Suppressor macrophage treated with lipopolysaccharide for 4 hours (primary cell): ENCODE measurements at places on chromosomes 7 and 10.

- DNase-seq: no peak
These were observed 116.5 kb downstream of the CABCOCO1 start for GRCh38 chr10:61779276-61779675.

DNA sequence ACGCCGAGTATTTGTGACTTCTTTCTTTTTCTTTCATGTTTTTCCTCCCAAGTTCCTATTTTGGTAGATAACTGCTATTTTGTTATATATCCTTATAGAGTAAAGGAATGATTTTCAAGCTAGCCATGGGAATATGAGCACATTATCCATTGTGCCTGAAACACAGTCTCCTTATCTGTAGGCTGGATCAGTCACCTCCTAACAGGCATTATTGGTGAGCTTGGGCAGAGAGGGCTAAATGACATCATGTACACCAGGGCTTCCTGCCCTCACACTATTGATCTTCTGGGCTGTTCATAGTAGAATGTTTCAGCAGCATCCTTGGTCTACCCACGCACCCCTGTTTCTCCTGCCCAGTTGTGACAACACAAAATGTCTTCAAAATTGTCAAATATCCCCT lies 88.1 kb upstream of the CTBP2 start:
- DNase-seq: no peak

GRCh38 chr7:30308389-30308788 lies 24.0 kb downstream of the ZNRF2 start:
- DNase-seq: peak; percentile 23

DNA sequence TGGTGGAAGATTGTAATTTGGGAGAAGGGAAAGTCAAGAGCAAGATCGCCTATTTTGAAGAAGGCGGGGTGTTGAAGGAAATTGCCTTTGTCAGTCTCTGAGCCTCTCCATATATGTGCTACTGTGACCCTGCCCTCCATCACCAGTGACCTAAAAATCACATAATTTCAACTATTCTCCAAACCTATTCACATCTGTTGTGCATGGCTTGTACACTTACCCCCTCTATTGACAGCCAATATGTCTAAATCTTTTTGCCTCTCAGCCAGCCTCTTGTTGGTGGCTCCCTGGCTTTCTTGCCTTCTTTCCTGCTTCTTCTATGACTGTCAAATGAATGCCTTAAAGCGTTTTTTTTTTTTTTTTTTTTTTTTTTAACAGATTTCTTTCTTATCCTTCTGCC lies 295.6 kb downstream of the AUTS2 start:
- no peak for DNase-seq

- DNase-seq: no peak
These were observed 7.3 kb upstream of the ELFN1 start for GRCh38 chr7:1662767-1663166.

- no peak for DNase-seq
These were observed 141.5 kb downstream of the ADCY1 start for GRCh38 chr7:45715471-45716352.

DNA sequence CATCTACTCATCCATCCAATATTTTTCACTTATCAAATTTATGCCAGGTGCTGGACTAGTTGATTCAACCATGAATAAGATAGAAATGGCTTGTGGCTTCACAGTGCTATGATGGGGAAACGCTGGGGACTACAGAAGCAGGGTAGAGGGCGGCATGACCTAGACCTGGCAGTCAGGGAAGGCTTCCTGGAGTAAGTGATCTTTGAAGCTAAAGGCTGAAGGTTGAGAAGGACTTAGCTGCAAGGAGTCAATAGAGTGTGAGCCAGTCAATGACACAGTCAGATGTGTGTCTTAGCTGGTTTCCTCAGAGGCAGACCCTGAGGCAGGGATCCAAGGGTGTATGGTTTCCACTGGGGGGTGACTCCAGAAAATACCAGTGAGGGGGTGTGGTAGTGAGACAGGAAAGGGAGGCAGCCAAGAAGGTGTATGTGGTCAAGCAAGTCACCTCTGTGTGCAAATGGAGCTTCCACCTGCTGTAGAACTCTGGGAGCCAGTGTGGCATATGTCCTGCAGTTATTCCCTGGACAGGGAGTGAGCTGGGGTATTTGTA lies 10.3 kb downstream of the PRF1 start:
- DNase-seq: no peak

DNA sequence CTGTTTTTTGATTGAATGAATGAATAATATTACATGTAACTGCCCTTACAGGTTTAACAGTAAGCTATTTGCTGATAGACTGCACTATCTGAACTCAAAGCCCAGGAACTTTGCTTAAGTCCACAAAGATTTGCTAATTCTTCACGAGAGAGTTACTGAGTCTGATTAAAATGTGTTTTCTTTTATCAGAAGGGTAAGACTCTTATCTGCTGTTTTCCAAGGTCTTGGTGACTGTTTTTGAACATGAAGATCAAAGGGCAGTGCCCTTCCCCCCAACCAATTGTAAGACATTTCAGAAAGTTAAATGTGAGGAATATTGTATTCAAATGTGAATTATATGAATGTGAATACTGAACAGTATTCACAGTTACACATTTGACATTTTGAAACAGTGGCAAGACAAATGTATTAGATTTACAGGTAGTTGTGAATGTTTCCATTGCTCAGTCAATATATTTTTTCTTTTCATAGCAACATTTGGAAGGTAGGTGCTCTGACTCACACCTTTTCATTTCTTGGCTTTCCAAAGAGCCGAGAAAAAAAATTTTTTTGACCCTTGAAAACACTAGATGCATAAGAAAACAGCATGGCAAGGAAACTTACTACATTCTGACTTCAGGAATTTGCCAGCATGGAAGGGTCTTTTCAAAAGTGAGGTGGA lies 62.7 kb downstream of the DKK1 start:
- no peak for DNase-seq

- DNase-seq: no peak
These were observed 131.1 kb upstream of the SORCS3 start for GRCh38 chr10:104509981-104510380.

DNA sequence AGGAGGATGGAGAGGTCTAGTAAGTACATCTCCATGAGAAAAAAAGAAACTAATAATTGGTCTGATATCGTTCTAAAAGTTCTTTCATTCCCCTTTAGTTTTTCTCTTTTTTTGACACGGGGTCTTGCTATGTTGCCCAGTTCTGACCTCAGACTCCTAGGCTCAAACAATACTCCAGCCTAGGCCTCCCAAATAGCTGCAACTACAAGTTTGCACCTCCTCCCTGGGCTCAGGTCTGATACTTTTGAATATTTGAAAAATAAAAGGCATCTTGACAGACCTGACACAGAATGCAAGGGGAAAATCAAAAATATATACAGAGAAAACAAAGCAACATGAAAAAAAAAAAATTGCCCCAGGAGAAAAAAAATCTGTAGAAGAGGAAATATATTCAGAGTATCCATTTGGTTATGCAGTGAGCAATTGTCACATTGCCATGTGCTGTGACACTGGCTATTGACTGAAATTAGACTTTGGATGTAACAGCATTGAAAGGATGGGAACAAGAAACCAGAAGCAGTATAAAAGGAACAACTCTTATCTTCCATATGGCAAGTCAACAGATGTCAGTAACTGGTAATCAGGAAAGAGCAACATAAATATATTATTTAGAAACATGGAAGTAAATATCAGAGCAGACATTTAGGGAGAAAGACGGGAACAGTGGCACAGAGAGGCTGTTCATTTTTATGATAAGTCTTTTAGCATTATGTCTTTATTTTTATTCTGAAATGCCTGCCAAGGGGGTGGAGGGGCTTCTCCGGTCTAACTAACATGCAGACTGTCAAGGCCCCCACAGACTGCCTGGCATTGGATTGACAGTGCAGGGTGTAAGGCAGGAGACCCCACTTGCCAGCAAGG lies 408.4 kb downstream of the PARD3 start:
- DNase-seq: peak; percentile 26

GRCh38 chr10:689452-690371 lies at the start of gene DIP2C:
Gene DIP2C, minus strand, starts transcription at chr10:689668. Its CDS starts 90 bp downstream, at chr10:689578.
- peak; percentile 1 for DNase-seq

DNA sequence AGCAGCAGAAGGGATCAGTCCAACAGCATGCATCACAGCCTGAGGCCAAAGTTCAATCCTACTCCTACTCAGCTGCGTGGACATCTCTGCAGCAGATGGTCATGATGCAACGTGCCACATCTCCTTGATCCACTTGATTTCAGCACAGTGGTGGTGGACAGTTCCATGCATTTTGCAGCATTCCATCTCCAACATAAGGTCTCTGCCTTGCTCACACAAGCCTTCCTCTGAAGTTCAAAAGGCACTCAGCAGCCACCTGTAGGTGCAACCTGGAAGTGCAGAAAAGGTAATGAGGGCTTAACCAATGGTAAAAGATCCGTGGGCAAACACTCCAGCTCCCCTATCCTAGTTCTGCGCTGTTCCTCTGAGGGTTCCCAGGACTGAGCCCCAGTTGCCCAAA lies 57.5 kb upstream of the CHCHD3 start:
- DNase-seq: no peak

DNA sequence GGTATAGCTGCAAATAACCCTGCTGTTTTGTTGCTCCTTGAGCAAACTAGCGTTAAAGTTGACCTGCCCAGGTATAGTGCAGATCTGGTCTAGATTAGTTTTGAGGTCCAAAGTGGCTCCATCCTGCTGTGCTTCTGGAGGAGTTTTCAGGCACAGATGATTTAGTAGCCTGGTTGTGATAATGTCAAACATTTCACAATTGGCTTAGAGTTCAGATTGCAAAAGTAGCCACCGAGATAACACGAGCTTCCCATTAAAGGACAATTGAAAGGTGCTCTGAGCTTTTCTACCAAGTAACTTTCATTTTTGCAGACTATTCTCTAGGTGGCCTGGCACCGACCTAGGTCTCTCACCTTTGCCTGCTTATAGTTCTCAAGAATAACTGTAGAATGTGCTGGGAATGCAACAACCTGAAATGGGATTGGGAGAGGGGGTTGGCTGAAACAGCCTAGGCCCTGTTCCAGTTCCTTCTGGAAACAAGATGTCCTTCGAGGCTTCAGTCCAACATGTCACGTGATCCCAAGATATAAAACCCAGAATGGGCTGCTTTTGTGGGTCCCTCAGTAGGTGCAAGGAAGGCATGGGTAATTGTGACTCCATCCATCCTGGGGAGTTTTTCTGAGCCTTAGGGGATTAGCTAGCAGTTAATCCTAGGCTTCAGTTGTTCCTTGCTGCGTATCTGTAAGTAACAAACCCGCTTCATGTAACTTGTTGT lies 201.0 kb downstream of the CHRM2 start:
- no peak for DNase-seq

DNA sequence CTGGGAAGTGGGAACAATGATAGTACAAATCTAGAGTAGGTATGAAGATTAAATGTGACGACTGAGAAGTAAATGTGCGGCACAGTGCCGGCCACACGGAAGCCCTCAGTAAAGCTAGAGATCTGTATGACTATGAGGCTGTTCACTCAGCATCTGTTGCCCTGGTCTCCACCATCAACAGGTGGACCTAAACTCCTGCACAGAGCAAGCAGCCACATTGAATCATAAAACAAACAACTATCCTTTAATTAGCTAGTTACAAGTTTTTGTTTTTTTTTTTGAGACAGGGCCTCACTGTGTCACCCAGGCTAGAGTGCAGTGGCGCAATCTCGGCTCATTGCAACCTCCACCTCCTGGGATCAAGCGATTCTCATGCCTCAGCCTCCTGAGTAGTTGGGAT lies 16.6 kb downstream of the RBP4 start:
- no peak for DNase-seq

DNA sequence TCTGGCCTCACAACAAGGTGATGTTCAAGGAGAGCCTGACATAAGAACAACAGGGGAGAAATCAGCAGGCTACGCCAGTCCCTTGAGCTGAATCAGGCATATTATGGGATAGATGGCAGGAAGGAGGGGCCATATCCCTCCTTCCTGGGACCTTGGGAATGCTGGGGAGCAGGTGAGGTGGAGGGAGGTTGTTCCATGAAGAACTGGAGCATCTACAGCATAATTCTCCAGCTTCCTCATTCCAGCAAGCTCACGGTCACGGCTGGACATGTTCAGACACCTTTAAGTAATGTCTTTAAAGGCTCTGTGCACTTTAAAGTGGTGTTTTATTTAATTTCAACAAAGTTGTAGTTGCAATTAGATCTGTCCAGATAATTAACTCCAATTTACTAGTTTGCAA lies 780.5 kb downstream of the TYW1 start:
- no peak for DNase-seq

- DNase-seq: no peak
These were observed 99.8 kb upstream of the SVIL start for GRCh38 chr10:29734640-29734961.

- DNase-seq: no peak
These were observed 24.7 kb upstream of the HSPA12A start for GRCh38 chr10:116766837-116767634.

GRCh38 chr7:107711301-107711700 lies 32.6 kb upstream of the CBLL1 start:
- no peak for DNase-seq

GRCh38 chr7:38178695-38179344 lies 775 bp downstream of the STARD3NL start:
- DNase-seq: peak; percentile 45

DNA sequence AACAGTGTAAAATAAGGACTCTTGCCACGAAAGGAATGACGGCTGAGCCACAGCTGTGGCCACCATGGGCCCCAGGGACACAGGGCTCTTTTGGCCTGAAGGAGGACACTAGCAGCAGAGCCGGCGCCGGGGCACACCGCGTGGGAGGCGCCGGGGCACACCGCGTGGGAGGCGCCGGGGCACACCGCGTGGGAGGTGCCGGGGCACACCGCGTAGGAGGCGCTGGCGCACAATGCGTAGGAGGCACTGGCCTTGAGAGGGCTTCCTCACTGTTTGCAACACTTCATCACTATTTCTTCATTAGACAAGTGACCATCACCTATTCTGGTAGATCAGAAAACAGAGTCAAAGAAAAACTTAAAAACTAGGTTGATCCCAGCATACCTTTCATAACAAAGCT lies 23.4 kb downstream of the ESYT2 start:
- no peak for DNase-seq

GRCh38 chr10:7546385-7546967 lies 120.3 kb downstream of the ITIH5 start:
- no peak for DNase-seq

- no peak for DNase-seq
These were observed 850.9 kb downstream of the LRMDA start for GRCh38 chr10:76282061-76283025.

- DNase-seq: no peak
These were observed 101.1 kb downstream of the SLC37A3 start for GRCh38 chr7:140297192-140297591.

DNA sequence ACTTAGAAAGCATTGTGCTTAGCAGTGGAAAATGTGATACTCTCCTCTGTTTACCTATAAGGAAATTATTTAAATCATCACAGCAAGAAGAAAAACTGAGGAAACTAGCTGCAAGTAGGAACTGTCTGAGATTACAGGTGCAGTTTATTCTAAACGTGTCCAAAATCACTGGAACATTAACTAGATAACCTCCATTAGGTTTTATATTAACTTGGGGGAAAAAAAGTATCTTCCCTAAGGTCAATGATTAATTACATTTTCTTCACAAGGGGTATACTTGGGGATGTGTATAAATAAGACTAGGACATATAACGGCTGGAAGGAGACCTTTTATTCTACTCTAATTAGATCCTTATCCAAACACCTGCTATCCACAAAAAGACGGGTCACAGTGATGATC lies 3.7 kb downstream of the GOT1 start:
- DNase-seq: no peak

- DNase-seq: no peak
These were observed 379.1 kb upstream of the GALNT17 start for GRCh38 chr7:70752794-70753241.
